Activated naive CD4-positive, alpha-beta T cell treated with anti-CD3 and anti-CD28 coated beads, Interleukin-2, amount 10 ng/mL, durations not matched to agents 7 days and 5 days (primary cell): ENCODE measurements at places on chromosomes 4 and X.

- no peak for DNase-seq
Observed at GRCh38 chrX:68249903-68250302, 183.4 kb downstream of the OPHN1 start.

- no peak for DNase-seq
Observed at GRCh38 chr4:83993774-83994173, 457.9 kb downstream of the GPAT3 start.

DNA sequence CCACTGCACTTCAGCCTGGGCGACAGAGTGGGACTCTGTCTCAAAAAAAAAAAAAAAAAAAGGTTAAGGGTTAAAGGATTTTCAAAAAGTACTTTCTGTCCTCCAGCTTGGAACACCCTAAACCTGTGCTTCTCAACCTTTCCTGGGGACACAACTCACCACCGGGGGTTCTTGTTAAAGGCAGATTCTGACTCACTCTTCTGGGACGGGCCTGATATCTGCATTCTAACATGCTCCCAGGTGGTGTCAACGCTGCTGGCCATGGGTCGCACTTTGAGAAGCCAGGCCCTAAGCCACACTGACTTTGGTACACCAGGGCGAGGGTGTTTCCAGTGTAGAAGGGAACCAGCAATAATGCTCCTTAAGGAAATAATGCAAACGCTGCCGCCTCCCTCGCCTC lies 46.1 kb downstream of the AFAP1 start:
- no peak for DNase-seq

DNA sequence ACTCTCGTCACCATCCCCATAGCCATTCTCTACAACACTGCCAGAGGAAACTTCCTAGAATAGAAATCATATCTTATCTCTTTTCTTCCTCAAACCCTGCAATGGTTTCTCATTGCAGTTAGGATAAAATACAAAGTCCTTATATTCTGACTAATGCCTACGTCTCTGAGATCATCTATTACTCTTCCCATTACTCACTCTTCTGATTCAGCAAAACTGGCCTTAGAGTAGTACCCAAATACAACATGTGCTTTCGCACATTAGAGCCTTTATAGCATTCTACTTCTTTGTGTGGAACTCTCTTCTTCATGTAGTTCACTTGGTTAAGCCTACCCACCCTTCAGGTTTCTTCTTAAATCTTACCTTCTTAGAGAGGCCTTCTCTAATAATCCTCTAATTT lies 28.0 kb downstream of the LHFPL1 start:
- DNase-seq, result no peak

GRCh38 chrX:110037178-110037577 lies 34.3 kb downstream of the TMEM164 start:
- DNase-seq, result no peak

GRCh38 chr4:141463678-141464077 lies 172.7 kb upstream of the IL15 start:
- DNase-seq, result no peak

GRCh38 chrX:52979568-52979967 lies 21.2 kb upstream of the FAM156A start:
- DNase-seq, result no peak

DNA sequence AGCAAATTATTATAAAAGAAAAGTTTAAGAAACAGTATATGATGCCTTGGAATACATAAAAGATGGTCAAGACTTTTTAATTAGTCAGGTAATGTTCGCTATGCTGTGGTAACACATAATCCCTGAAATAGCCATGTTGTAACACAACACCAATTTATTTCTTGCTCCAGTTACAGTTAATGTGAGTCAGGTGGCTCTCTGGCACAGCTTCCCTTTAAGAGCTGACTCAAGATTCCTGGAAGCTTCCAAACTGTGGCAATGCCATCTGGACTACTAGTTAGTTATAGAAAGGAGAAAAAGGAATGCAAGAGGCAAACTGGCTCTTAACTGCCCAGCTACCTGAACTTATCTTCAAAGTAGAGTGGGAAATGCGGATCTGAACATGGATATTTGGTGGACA lies 210.5 kb downstream of the CHM start:
- no peak for DNase-seq

- DNase-seq, result no peak
Observed at GRCh38 chr4:42101446-42101975, 50.9 kb downstream of the BEND4 start.

DNA sequence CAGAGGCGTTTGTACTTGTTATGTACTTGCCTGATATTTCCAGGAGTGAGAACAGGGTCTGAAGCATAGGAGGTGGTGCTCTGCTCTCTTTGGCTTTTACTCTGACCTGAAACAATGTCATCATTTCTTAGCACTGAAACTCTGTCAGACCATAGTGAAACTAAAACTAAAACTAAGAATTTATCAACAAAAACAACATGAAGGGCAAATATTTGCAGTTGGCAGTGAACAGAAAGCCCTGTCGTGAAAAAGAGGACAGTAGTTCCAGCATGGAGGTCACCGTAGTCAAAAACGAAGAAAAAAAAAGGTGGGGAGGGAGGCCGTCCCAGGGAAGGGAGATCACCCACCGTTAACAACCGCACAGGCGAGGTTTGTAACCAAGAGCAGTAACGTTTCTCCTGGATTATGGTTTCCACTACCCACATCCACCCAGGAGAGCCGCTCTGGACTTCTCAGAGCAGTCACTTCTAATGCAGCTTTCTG lies 97.5 kb downstream of the ANK2 start:
- DNase-seq, result no peak

- no peak for DNase-seq
Observed at GRCh38 chr4:39497909-39498726, 29.1 kb downstream of the UGDH start.

DNA sequence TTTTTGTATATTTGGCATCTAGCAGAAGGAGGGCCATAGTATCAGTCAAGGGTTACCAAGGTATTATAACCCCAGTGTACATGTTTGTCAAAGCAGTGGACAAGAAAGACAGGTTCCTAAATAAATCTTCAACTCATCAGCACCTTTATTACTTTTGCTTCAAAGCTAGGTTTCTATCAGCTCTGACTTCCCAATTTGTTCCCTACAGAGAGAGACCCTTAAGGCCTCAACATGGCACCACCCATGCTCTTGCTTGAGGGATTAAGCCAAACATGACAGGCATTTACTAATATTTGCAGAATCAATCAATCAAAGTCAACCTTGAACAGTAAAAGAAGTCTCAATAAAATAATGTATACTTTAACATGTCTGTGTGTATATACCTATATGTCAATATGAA lies 9.4 kb downstream of the TBCK start:
- DNase-seq, result no peak

GRCh38 chrX:41119803-41120202 lies 34.6 kb downstream of the USP9X start:
- DNase-seq, result no peak

- peak; percentile 80 for DNase-seq
Observed at GRCh38 chr4:8241895-8242696, 27.5 kb upstream of the HTRA3 start.

DNA sequence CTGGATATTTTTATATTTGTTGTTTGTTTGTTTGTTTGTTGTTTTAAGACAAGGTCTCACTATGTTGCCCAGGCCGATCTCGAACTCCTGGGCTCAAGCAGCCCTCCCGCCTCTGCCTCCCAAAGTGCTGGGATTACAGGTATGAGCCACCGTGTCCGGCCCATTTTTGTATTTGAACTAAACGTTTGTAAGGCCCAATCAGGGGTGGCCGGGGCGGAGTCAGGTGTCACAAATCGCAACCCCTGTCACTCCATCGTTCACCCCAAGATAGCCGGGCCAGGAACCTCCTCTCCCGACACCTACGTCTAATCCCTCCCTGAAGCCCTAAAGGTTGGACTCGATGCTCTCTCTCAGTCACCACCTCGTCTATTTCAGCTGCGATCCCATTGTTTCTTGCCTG lies 722 bp upstream of the EFHC2 start:
- DNase-seq, result peak; percentile 81

DNA sequence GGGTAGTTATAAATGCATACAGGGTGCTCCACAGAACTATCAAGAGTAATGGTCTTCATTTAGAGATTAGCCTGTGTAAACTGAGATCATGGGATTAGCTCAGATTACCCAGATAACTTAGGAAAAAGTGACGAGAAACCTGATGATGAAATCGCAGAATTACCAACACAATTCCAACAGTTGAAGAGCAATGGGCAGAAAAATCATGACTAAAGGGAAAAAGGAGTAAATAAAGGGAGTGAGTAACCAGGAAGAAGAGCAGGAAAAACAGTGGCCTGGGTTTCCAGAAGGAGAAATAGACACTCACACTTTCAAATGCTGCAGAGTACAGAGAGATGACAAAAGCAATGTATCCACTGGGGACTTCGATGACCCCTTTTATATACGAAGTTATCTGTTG lies 817.3 kb downstream of the TRIML1 start:
- no peak for DNase-seq

- no peak for DNase-seq
Observed at GRCh38 chr4:13944095-13944511, 316.6 kb upstream of the BOD1L1 start.

GRCh38 chr4:98864560-98864959 lies 64.4 kb downstream of the EIF4E start:
- DNase-seq, result no peak

GRCh38 chrX:87376896-87377295 lies 140.7 kb upstream of the KLHL4 start:
- no peak for DNase-seq

DNA sequence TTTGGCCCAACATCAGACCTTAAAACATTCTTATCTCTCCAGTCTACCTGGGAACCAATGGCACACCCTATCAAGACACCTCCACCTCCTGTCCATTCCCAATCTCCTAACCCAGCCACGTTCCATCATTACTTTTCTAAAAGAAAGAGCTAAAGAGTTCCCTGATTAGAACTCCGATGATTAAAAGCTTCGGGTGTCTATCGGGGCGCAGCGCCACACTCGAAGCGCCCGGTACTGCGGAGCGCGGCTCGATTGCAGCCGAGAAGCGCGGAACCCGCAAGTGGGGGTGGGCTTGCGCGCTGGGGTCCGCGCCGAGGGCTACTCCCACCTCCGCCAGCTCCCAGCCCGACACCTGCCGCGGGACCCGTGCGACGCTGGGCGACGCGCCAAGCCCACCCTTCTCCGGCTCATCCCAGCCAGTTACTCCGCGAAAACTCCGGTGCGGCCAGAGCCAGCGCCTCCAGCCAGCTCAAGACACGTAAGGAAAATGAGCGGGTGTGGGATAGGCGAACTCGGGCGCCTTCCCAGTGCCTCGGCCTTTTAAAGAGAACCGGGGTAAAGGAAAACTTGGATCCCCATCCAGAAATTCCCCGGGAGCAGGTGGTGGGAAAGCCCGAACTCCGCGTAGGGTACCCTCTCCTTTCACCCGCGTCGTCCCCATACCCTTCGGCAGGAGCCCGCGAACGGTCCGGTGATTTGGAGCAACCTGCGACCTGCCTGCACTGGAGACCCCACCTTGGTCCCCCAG lies 593 bp downstream of the NPY1R start:
- DNase-seq, result no peak

- no peak for DNase-seq
Observed at GRCh38 chr4:10704430-10704810, 19.9 kb upstream of the CLNK start.

GRCh38 chr4:147727476-147728028 lies 4.3 kb upstream of the ARHGAP10 start:
- DNase-seq, result no peak

GRCh38 chrX:23904096-23904495 lies 3.6 kb downstream of the APOO start:
- DNase-seq, result no peak
